ENCODE measurements at places on chromosomes 3 and 15.
A peak's percentile ranks its signal among the peaks of the same experiment; 100 is the strongest.

- DNase-seq, result no peak
These were observed 498 bp upstream of the SEMA4B start for GRCh38 chr15:90200534-90201129.

- no peak for DNase-seq
These were observed 317.4 kb downstream of the FHIT start for GRCh38 chr3:60933824-60934223.

- no peak for DNase-seq
These were observed 57.4 kb downstream of the BSN start for GRCh38 chr3:49611719-49612118.

DNA sequence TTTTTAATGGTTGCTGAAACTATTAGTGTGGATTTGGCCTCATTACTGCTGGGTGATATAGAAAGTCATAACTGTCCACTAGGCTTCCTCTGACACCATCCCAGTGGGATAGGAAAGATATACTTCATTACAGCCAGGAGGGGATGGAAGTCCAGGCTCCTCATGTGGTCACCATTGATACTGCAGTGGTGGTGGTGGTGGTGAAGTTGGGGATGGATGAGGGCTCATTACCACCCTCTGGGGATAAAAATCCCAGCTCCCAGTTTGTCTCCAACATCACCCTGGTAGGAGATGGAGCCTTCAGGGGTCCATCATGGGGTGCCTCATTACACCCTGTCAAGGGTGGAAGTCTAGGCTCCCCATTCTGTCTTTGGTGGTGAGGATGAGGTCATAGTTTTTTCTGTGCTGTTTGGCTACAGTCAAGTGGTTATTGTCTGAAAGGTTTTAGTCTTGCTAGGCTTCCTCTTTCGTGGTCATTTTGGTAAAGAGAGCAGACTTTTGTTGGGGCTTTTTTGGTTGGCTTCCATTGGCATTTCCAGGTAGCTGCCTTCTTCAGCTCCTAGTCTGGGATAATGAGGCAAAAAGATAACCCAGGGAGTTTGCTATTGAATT, 30.1 kb upstream of the FILIP1L start:
- no peak for DNase-seq

- DNase-seq, result peak; percentile 82
These were observed 88.0 kb downstream of the LRRK1 start for GRCh38 chr15:101006931-101007691.

DNA sequence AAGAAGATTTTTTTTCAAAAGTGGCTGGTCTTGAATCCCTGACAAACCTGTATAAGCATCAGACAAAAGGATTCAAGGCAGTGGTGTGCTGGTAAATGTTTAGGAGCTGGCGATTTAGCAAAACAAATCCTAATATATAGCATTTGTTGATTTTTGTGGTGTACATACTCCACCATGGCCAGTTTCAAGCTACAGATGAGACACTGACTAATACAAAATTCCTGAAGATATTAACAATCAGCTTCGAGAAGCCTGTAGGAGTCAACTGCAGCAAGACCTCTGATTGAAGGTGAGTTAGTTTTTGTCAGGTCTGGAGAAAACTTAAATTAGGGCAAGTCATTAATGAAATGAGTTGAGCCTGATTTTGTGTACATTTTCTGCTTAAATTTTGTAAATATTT, 6.7 kb downstream of the STRIT1 start:
- DNase-seq, result no peak

DNA sequence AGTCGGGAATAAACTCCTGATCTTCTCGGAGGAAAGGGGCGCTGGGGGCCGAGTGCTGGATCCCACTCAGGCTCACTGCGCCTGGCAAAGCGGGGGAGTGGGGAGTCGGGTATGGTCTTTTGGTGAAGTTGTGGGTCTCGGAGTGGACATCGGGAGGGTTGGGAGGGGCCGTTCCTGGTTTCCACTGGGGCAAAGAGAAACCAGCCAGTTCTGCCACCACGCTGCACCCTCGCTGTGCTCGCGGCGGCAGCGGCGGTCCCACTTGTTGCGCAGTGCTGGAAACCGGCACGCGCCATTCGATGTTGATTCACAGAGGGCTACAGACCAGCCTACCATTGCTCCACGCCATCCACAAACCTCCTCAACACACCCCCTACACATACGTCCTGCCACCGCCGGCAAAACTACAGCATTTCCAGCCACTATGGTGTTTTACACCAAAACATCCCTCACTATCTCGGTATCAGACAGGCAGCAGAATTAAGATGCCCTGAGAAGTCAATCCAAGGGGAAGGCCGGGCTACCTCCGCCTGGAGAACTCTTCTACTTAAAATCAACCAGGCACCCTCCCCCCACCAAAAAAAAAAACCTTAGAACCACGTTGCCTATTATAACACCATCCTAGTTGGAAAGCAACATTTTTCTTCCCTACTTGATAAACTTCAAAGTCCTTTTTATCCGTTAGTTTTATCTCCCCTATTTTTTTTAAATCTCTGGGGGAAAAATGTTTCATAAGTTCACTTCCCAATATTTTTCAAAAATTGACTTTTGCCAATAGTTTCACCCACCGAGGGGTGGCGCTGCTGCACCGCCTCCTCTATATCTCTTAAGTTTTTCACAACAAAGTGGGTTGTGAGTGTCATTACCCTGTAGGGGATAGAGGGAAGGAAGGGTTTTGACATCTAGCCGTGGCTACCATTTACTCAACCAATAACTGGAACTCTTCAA, 3.6 kb downstream of the BCL6 start:
- peak; percentile 76 for DNase-seq

DNA sequence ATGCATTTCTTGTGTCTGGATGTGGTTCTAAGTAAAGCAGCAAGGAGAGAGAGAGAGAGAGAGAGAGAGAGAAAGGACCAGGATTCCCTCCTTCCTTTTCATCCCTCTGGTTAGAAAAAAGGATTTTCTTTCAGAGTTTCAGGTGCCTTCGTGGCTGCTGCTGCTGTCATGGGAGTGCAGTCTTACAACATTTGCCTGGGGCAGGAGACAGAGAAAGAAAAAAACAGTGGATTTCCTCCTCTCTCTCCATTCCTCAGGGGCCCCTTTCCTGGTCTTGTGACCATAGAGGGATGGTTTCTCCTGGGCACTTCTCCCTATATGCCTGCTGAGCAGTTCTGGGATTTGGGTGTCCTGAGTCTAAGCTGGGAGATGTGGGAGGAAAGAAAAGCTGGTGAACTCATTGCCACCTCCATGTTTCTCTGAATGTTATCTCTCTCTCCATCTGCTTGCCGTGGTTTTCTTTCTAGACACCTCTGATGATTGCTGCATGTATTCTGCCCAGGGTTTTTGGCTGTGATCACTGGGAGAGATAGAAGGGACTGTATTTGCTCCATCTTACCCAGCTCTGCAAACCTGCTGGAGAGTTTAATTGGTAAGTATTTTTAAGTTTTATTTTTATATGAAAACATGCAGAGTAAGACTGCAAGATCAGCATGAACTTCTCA, 142.4 kb upstream of the RGMA start:
- DNase-seq, result no peak

DNA sequence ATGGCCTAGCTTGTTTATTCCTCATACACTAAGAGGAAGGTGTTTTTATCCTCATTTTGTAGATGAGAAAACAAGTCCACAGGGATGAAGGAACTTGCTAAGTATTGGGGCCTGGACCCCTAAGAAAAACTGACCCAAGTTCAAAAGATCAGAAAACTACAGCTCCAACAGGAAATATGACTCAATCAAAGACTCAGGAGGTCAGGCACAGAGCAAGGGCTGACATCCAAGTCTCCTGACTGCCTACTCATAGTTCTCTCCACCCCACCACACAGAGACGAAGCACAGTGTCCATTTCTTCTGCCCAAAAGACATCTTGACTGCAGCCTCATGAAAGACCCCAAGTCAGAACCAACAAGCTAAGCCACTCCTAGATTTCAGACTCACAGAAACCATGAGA, 26.9 kb upstream of the TPM1 start:
- peak; percentile 84 for DNase-seq

DNA sequence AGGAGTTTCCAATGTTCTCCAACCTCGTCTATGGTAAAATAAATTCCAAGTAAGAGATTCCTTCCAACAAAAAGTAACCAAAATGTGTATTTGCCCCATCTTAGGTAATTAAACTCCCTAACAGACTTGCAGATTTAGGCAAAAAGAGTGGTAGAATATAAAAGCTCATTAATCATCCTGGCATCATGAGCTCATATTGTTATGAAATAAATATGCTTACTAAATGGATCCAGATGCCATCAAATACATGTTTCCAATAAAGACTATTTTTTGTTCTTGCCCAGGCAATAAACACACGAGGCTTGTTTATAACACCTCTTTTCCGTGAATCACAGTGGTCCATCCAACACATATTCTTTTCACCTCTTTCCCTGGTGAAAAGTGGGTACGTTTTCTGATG, 189.4 kb downstream of the THSD4 start:
- DNase-seq, result no peak

DNA sequence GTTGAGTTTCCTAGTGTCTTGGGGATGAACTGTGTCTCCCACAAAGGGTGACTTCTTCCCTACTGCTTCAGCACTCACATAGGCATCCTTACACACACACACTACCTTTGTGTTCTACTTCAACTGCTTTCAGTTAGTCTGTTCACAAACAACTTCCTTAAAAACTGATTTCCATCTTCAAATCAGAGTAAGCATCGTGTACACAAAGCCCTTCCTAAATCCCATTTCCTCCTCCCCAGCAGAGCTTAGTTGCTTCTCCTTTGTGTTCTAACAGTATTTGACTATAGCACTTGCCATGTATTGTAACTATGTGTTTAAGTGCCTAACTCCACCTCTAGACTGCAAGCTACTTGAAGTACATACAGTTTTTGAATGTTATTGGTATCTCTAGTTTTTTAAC, 71.7 kb downstream of the TNIK start:
- no peak for DNase-seq

- DNase-seq, result no peak
These were observed 46.2 kb downstream of the ABTB1 start for GRCh38 chr3:127718916-127719290.

DNA sequence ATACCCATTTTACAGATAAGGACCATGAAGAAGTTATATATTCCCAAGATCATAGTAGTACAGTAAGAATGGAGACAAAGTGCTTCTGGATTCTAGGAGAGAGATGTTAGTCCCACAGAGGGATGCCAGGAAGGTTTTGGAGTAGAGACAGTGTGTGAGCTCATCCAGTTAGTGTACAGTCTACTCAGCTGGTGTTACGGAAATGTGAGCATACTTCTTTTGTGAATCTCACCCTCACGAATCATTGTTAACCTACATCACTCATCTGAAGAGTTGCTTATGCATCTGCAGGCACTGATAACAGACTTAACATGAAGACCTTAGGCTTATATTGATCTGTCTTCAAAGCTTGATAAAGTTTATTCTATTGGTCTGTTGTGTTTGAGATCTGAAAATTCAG, 106.6 kb upstream of the PTPRG start:
- DNase-seq, result no peak

DNA sequence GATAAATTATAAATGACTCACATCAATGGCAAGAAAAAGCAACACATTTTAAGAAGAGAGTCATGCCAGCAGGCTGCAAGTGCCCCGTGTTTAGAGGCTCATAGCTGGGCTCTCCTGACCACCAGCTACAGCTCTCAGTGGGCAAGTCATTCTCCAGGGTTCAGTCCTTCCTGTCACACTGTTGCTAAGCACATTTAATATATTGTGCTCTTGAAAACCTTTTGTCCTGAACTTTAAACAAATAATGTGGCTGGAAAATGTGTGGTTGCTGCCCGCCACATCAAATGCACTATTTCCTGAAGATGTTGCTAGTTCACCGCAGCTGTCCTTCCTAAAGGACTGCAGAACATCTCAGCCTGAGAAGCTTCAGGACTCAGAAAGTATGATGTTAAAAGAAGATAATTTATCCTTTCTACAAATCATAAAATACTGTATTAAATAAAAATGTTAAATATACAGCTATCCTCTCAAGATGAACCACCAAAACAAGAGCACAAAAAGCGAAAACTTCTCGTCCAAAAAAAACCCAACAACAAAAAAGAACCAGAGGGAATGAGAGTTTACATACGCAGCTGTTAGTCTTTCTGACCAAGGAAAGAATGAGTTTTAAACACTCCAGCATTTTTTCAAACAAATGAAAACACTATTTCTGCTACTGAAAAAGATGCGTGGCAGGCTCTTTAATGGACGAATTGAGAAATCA, 951 bp downstream of the TARS3 start:
- DNase-seq, result peak; percentile 59

- no peak for DNase-seq
These were observed 161.6 kb upstream of the LRRC3B start for GRCh38 chr3:26460985-26461384.

DNA sequence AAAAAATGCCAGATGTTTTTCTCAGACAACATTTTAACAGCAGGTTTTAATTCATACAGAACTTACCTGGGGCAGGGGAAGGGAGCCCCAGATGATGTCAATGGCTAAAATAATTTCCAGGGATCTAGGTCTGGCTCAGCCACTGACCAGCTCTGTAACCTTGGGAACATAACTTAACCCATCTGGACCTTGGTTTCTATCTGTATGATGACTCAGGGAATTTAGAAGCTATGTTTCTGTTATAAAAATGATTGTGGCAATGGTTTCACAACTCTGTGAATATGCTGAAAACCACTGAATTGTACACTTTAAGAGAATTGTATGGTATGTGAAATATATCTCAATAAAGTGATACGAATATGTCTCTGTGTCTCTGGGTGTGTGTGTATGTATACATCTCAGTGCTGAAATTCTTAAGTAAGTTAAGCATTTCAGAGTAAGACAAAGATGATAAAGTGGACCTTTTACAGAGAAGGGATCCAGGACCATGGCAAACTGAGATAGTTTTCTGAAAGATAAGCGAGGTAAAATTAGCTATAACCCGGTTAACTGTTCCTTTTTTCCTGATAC, 2.9 kb downstream of the SH3GL3 start:
- peak; percentile 27 for DNase-seq

DNA sequence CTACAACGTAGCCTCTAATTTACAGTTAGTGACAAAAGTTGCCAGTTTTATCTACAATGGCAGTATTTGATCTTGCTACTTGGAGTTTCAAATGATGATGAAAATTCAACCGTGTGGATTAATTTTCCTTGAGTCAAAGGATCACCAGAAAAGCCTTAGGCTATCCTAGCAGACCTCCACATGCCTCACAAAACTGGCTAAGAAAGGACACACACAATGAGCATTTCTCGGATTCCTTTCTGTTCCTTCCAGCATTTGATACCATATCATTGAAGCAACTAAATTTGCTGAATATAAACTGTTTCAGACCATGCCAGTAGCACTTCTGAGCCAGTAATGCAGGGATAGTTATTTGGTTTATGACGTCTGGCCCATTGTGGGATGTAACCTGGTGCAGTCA, 587.4 kb upstream of the MDFIC2 start:
- peak; percentile 8 for DNase-seq

Measured in RPMI7951 (cell line).